ENCODE measurements at places on chromosomes 1 and 21.

- DNase-seq = no peak
Measured at GRCh38 chr1:178946416-178946815, 75.5 kb upstream of the ANGPTL1 start.

- DNase-seq = no peak
Measured at GRCh38 chr1:22689505-22689904, 21.1 kb upstream of the EPHB2 start.

DNA sequence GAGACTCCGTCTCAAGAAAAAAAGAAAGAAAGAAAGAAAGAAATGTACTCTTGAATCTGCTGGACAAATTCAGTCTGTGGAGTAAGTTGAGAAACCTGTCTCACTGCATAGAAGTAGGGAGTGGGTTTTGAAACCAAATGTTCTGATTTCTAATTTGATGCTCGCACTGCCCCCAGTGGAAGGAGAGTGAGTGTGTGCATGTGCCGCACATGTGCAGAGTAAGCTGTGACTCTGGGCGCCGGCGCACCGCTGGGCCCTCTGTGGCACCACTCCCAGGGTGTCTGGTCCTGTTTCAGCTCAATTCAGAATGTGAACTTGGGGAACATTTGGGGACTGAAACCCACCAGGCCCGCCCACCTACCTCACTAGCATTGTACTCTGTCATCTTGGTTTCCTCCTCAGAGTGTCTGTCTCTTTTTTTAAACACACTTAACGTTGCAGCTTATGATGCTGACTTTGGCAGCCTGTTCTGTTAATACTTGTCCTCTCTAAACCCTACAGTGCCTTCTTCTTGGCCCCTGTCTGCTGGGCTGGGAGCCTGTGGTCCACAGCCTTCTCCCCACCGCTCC lies 104.6 kb downstream of the CACNA1E start:
- DNase-seq = no peak

DNA sequence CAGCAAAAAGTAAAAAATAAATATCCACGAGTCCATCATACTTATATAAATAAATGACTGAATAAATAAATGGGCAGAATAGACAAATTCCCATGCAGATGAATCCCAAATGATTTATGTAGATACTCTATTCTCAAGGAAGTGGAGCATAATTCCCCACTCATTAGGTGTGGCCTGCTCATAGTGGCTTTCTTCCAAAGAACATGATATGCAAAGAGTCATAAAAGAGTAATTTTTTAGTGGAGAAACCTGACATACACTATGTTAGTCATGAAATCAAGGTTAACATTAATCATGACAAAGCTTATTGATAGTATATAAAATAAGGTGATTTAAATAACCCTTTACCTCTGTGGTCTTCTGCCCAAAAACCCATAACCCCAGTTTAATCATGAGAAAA lies 298.9 kb downstream of the DPYD start:
- DNase-seq = no peak

- DNase-seq = no peak
Measured at GRCh38 chr1:20028726-20029125, 41.3 kb upstream of the PLA2G5 start.

- no peak for DNase-seq
Measured at GRCh38 chr1:180631194-180631765, 542 bp upstream of the XPR1 start.

- no peak for DNase-seq
Measured at GRCh38 chr21:26943921-26944320, 23.0 kb downstream of the ADAMTS5 start.

DNA sequence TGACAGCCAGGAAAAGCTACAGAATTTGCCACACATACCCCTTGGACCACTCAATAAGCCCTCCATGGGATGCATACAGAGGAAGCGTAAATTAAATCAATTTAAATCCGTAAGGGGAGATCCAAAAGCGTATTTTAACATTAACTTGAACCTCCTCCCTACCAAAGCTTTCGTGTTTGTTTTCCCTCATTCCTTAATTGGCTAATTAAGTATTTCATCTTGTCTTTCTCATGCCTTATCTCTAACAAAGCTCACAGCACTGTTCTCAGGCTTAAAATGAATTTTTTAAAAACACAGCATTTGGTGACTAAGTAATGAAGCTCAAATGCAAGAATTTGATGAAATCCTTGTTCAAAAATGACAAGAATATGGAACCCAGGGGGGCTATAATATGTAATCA lies 3.1 kb downstream of the PTPN14 start:
- DNase-seq = no peak

GRCh38 chr1:228013935-228014930 lies 7.4 kb downstream of the WNT3A start:
- DNase-seq = no peak

- DNase-seq = no peak
Measured at GRCh38 chr1:27152004-27152828, 2.7 kb downstream of the SLC9A1 start.

GRCh38 chr1:97740891-97741290 lies 179.9 kb downstream of the DPYD start:
- DNase-seq = no peak

GRCh38 chr1:240888039-240888786 lies 276.3 kb upstream of the GREM2 start:
- no peak for DNase-seq

DNA sequence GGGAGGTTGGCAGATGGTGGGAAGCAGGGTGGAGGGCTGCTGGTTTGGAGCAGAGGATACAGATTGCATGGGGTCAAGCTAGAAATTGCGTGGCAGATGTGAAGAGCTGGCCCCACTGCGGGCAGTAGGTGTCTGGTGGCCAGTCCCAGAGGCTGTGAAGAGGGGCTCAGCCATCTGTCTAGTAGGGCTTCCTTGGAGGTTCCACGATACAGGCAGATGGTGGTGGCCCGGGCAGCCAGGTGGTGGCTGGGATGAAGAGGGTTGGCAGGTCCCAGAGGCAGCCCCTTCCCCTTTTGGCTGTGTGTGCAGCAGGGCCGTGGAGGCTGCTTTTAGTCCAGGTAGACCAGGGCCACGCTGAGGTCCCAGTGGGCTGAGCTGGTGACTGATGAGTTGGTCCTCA lies 16.6 kb downstream of the PSEN2 start:
- no peak for DNase-seq

DNA sequence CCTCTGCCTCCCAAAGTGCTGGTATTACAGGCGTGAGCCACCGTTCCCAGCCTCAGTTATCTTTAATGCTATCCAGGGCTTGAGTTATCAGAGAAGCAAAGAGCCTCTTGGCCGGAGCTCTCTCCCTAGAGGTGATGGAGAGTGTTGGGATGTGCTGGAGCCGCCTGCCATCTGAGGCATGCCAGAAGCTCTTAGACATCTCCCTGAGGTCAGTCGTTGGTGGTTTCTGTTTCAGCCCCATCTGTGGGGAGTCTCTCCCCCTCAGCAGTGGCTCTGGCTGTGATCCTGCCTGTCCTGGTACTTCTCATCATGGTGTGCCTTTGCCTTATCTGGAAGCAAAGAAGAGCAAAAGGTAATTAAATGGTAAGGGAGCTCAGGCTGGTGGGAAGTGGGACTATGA lies 11.6 kb upstream of the ZNF691 start:
- no peak for DNase-seq

- no peak for DNase-seq
Measured at GRCh38 chr1:27097484-27097917, 57.4 kb downstream of the SLC9A1 start.

DNA sequence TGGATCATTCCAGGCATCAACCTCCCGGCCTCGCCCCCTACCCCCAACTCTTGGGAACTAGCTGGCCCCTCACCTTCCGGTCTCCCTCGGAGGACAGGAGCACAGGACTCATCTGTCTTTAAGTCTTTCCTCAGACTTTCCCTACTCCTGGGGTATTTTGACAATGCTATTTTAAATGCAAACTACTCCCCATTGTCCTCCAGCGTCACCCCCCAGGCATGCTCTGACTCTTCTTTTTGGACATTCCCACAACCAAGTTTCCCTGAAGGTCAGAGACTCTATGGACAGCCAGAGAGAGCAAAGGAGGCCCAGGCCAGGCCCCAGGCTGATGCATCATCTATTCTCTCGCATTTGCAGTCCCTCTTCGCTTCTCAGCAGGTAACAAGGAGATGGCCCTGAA lies 424.3 kb downstream of the PCP4 start:
- no peak for DNase-seq

DNA sequence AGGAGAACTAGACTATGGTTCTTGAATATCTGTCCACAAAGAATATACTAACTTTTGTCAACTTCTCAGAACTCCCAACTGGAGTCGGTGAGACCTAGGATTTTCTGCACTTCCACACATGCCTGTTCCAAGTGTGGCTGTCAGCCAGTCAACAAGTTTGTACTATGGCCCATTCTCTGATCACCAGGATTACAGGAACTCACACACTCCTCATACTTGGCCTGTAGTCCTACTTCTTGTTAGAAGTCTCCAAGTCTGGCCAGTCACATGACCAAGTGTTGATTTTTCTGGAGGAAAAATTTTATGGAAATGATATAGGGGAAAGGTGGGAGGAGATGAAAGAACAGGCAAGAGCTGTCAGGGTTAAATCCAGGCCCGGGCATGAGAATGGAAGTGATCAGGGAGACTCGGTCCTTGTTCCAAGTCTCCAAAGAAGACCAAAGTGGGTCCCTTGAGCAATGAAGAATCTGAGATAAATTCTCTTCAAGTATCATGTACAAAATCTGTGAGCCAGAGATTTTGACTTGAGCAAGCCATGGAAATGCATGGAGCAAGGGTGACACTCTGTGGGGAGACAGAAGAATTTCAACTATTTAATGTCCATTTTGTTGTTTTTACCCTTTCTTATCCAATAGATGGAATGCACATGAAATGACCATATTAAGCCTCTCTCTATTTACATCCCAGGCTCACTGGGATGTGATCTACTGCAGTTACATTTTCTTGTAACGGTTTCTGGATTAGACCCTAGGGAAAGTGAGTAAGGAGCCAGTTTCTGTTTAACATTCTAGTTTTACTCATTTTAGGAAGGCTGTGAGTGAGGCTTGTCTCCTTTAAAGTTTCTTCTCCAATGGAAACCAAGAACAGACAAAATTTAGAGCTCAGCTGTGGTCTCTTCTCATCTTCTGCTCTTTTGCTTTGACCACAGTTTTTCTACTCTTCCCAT lies 320.9 kb downstream of the ASTN1 start:
- no peak for DNase-seq

- DNase-seq = no peak
Measured at GRCh38 chr1:184429335-184429734, 42.5 kb downstream of the C1orf21 start.

DNA sequence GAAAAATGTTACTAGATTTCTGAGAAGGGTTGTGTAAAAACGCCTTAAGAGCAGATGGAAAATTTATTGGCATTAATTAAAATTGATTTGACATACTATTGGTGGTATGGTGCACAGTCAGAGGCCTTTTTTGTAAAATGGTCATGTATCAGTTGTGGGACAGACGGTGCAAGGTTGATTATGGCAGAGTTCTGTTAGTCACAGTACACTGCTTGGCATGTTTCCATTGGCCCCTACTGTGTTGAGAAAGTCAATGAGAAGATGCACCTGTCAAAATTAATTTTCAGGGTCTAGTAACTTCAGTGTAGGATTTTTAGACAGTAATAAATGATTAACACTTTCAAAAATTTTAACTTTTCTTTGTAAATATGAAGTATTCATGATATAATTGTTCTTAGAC lies 4.4 kb downstream of the B3GALT2 start:
- DNase-seq = no peak

GRCh38 chr1:230899841-230900251 lies 31.5 kb upstream of the C1orf198 start:
- DNase-seq = no peak

GRCh38 chr1:65425006-65425405 lies 4.5 kb downstream of the LEPR start:
- DNase-seq = no peak

DNA sequence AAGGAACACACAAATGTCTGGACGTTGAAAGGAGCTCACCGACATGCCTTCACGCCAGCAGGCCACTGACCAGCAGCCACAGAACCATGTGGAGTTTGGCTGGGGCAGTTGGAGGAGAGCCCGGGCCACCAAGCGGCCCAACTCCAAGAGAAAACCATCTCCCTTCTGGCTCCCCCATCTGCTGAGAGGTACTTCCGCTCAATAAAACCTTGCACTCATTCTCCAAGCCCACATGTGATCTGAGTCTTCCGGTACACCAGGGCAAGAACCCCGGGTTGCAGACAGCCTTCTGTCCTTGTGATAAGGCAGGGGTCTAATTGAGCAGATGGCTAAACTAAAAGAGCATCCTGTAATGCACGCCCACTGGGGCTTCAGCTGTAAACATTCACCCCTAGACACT lies 24.4 kb downstream of the RGS4 start:
- DNase-seq = no peak

- no peak for DNase-seq
Measured at GRCh38 chr1:207901041-207901653, 9.8 kb downstream of the CD34 start.

GRCh38 chr1:53754484-53755312 lies 15.7 kb upstream of the GLIS1 start:
- no peak for DNase-seq

DNA sequence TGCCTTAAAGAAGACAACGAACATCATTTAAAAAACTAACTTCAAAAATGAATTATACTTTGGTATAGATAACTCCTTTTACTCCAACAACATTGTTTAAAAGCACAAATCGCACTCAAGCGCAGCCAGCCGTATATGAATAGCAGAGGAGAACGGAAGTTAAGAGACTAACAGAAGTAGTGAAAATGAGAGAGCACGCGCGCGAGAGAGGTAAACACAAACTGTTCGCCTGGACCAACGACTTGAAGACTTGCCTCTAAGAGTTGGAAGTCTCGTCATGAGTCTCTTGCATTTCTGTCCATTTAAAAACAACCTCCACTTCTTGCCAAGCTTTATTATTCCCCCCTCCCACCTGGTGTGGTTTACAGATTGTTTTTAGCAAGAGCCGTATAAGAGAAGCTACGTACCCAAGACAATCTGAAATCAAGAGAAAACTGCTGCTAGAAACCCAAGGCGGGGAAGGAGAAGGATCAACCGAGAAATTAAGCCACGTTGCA lies 479 bp downstream of the SELENOF start:
- no peak for DNase-seq

DNA sequence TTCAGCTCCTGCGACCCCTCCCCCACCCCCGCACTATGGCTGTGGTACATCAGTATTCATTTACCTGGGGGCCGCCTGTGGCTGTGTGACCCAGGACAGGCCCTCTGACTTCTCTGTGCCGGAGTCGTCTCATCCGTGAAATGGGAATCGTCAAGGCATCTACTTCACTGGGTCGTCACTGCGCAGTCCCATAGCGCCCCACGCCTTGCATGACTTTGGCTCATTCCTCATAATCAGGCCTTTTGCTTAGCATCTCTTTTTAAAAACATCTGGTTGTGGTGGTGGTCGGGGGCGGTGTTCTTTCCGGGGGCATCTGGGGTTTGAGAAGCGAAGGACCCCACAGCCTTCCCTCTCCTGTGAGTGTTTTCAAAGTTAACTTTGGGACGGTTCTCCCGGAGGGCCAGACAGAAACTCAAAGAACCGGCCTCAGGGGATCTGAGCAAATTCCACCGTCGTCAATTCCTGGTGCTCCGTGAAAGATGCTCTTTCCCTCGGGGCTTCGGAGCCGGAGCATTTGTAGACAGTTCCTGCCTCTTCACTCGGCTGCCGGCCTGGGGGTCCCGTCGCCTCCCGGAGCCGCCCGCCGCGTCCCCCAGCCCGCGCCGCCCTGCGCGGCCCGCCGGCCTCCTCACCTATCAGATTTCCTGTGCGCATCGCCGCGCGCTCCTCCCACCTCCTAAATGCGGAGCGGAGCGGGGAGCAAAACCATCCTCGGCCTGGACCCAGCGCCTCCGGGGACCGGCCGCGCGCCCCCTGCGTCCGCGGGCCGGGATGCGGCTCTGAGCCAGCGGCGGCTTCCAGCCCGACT lies at the start of gene B3GALT5:
TSS of gene B3GALT5 (plus strand) at position 708 of the 808 bp plus-strand sequence. CDS start 47,620 bp downstream, outside the sequence.
- no peak for DNase-seq

Measured in activated gamma-delta T cell (primary cell).